ENCODE measurements at places on chromosomes 5 and 9.

GRCh38 chr5:56148453-56148971, 84.6 kb downstream of the ANKRD55 start:
- no peak for DNase-seq
- H3K36me3 ChIP-seq, result no peaks in the 10 kb centered on the region
- H3K27me3 ChIP-seq, result no peaks in the 10 kb centered on the region
- no peaks in the 10 kb centered on the region for H3K4me1 ChIP-seq
- no peak overlapping the region for H3K27ac ChIP-seq

GRCh38 chr5:141877356-141878185, 639 bp downstream of the PCDH1 start:
- H3K27me3 ChIP-seq, result peaks cover 4% of the 10 kb centered on the region
- peak; percentile 18 for DNase-seq
- H3K36me3 ChIP-seq, result no peaks in the 10 kb centered on the region
- H3K4me1 ChIP-seq, result peaks cover 61% of the 10 kb centered on the region
- peak overlapping the region; percentile 72 for H3K27ac ChIP-seq
- peak overlapping the region; percentile 97 for H3K4me3 ChIP-seq

GRCh38 chr9:6902423-6902822, 144.7 kb downstream of the KDM4C start:
- H3K27ac ChIP-seq, result no peak overlapping the region
- no peak for DNase-seq
- H3K4me1 ChIP-seq, result no peaks in the 10 kb centered on the region
- H3K36me3 ChIP-seq, result no peaks in the 10 kb centered on the region

- H3K4me1 ChIP-seq, result peaks cover 11% of the 10 kb centered on the region
- no peak overlapping the region for H3K27ac ChIP-seq
- no peak overlapping the region for H3K4me3 ChIP-seq
- H3K27me3 ChIP-seq, result no peaks in the 10 kb centered on the region
Observed at GRCh38 chr5:157924931-157925729, 66.2 kb upstream of the CLINT1 start.

DNA sequence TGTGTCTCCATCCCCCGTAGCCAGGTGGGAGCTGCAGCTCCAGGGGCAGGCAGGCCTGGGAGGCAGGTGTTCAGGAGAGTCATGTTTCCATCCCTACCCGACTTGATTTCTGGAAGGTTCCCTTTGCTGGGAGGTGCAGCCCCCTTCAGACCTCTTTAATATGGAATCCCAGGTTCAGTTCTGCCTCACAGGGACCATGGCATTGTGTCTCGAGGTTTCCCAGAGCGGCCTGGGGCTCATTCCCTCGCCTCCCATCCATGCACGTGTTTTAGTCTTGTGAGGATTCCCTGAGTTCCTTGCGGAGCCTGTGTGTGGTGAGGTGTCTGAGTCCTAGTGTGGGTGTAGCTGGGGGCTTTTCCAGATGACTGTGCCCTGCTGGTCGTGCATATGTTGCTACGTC, 16.5 kb upstream of the AHRR start:
- H3K36me3 ChIP-seq, result no peaks in the 10 kb centered on the region
- no peaks in the 10 kb centered on the region for H3K27me3 ChIP-seq
- no peak for DNase-seq
- peaks cover 13% of the 10 kb centered on the region for H3K4me1 ChIP-seq
- no peak overlapping the region for H3K4me3 ChIP-seq

GRCh38 chr9:13992138-13993088, 321.5 kb downstream of the NFIB start:
- no peak overlapping the region for H3K27ac ChIP-seq
- H3K36me3 ChIP-seq, result no peaks in the 10 kb centered on the region
- H3K27me3 ChIP-seq, result no peaks in the 10 kb centered on the region
- H3K4me3 ChIP-seq, result no peak overlapping the region
- peaks cover 8% of the 10 kb centered on the region for H3K4me1 ChIP-seq

DNA sequence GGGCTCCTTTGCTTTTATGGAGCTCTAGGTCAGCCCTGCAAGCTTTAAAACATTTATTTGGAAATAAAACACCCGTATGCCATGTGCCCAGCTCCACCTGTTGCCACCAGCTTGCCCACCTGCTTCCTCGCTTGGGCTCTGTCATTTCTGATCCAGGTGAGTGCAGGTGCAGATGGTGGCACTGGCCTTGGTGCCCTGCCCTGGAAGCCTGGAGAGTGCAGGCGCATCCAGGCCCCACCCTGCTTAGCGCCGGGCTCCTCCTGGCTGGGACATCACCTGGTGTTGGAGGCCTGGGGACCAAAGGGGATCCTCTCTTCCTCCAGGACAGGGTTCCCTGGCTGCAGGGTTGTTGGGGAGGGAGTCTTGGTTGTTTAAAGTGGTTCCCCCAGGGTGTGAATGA, 35.8 kb downstream of the WNK2 start:
- H3K27ac ChIP-seq, result no peak overlapping the region
- H3K27me3 ChIP-seq, result no peaks in the 10 kb centered on the region

DNA sequence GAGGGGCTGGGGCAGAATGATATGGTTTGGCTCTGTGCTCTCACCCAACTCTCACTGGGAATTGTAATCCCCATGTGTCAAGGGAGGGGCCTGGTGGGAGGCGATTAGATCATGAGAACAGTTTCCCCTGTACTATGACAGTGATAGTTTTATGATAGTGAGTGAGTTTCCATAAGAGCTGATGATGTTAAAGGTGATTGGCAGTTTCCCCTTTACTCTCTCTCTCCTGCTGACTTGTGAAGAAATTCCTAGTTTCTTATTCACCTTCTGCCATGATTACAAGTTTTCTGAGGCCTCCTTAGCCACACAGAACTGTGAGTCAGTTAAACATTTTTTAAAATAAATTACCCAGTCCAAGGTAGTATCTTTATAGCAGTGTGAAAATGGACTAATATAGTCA, 120.4 kb upstream of the CDH9 start:
- DNase-seq, result no peak
- H3K4me3 ChIP-seq, result no peak overlapping the region
- H3K4me1 ChIP-seq, result no peaks in the 10 kb centered on the region
- H3K36me3 ChIP-seq, result no peaks in the 10 kb centered on the region

All from neural progenitor cell (in vitro differentiated cells).